ENCODE measurements at places on chromosomes 4 and X. TPM values are rescaled to one million over a fixed set of nuclear protein-coding genes. Genes with fewer than 3 reads are reported as not detected.

GRCh38 chr4:1296324-1297022 lies 6.8 kb downstream of the MAEA start:
- H3K27ac ChIP-seq: peak overlapping the region; percentile 35
- H3K27me3 ChIP-seq: no peaks in the 10 kb centered on the region
- peaks cover 38% of the 10 kb centered on the region for H3K4me1 ChIP-seq
- no peak for DNase-seq
- no peak overlapping the region for H3K4me3 ChIP-seq

DNA sequence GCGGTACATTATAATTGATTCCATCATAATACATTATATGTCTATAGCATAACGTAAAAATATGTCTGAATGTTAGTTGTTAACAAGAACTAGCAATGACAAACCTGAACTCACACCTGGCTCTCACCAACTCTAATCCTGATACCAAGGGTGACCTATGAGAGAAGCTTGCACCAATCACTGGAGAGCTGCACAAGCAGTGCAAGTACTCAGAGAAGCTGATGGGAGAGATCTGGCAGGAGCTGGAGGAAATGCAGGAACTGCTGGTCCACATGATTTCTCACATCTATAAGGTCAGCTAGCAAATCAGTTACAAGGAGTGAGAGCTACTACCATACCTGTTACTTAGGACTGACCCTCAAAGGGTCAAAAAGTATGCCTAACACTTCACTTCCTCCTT lies 74.8 kb downstream of the RAB28 start:
- H3K36me3 ChIP-seq: peaks cover 13% of the 10 kb centered on the region
- H3K4me3 ChIP-seq: no peak overlapping the region
- H3K27ac ChIP-seq: no peak overlapping the region
- no peaks in the 10 kb centered on the region for H3K4me1 ChIP-seq
- no peak for DNase-seq
- H3K27me3 ChIP-seq: no peaks in the 10 kb centered on the region

The ASB5 gene
- not detected for total RNA-seq

GRCh38 chr4:76639288-76639687 lies 204.3 kb downstream of the SHROOM3 start:
- H3K36me3 ChIP-seq: no peaks in the 10 kb centered on the region
- DNase-seq: no peak
- H3K27ac ChIP-seq: no peak overlapping the region
- H3K4me3 ChIP-seq: no peak overlapping the region

- no peaks in the 10 kb centered on the region for H3K4me1 ChIP-seq
- H3K27me3 ChIP-seq: peaks cover 9% of the 10 kb centered on the region
- DNase-seq: peak; percentile 45
- peak within 1 kb of the TSS; percentile 64 for H3K4me3 ChIP-seq
- H3K27ac ChIP-seq: no peak within 1 kb of the TSS
- no peaks in the 10 kb centered on the region for H3K36me3 ChIP-seq
Observed at GRCh38 chrX:153687121-153688039, at the start of gene SLC6A8. Gene SLC6A8 (plus strand): TSS chrX:153687926. CDS start chrX:153688575, 649 bp downstream.

Measured in activated CD8-positive, alpha-beta T cell treated with anti-CD3 and anti-CD28 coated beads, Interleukin-2, amount 10 ng/mL, durations not matched to agents 7 days and 5 days (primary cell).